ENCODE measurements at places on chromosomes 2 and 18. TPM values are rescaled to one million over a fixed set of nuclear protein-coding genes. Genes with fewer than 3 reads are reported as not detected.

The FOXI3 gene
- not detected for total RNA-seq

The GRHL1 gene
- not detected for total RNA-seq

The SERPINB11 gene
- not detected for total RNA-seq

The LYPD1 gene
- total RNA-seq = 0.12 TPM

The NGEF gene
- total RNA-seq = not detected

The ACADL gene
- not detected for total RNA-seq
